ENCODE measurements at places on chromosomes 5 and 9. TPM values are rescaled to one million over a fixed set of nuclear protein-coding genes. Genes with fewer than 3 reads are reported as not detected.

SLC34A1 gene
- total RNA-seq, result not detected

DDX4 gene
- not detected for total RNA-seq

GRCh38 chr5:62287237-62287636, 18.8 kb upstream of the KIF2A start:
- DNase-seq, result no peak

GRCh38 chr5:133861161-133861737, 107.2 kb downstream of the C5orf15 start:
- no peak for DNase-seq

- DNase-seq, result no peak
Observed at GRCh38 chr5:95347506-95348120, 43.6 kb upstream of the FAM81B start.

- DNase-seq, result no peak
Observed at GRCh38 chr5:150148117-150148927, 7.3 kb downstream of the PDGFRB start.

Data from epithelial cell of proximal tubule (primary cell).